HFF-Myc (cell line): ENCODE measurements at places on chromosomes 1 and 21.

DNA sequence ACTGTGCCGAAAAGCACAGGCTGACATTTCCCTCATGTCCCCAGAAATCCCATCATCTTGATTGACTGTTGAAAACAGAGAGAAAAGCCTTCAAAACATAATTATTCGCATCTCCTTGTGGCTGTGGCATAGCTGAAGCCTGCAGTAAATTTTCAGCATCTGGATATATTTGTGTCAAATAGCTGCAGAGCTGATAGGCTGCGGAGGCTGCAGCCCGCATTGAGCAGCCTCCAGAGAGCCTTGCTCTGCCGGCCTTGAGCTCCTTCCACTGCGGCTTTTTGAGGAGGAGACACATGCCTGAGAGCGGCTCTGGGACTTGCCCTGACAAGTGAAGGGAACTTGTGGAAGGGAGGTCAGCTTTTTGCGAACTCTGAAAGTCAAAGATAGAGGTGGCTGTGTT is 144.7 kb downstream of the RYR2 start:
- no peak for DNase-seq

DNA sequence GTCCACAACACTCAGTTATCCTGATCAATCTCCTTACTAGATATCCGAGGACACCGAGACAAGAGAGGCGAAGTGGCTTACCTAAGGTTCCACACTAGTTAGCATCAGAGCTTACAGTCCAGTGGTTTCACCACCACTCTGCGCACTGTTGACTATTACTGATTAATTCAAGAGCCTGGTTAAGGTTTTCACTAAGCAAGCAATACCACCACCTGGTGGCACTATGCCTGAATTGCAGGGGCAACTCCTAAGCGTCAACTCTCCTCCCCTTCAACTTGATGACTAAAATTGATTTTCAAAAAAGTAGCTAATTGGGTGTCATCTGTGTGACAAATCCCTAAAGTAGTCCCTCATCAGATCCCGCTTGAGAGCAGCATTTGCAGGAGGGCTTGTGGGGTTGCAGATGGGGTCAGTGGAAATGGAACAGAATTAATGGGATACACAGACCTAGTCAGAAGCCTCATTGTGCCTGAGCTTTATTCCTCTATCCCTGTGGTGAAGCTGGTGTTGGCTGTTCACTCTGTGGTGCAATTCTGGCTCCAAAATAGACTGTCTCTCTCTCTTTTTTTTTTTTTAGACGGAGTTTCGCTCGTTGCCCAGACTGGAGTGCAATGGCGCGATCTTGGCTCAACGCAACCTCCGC is 9.1 kb downstream of the TTC22 start:
- DNase-seq: peak; percentile 33

DNA sequence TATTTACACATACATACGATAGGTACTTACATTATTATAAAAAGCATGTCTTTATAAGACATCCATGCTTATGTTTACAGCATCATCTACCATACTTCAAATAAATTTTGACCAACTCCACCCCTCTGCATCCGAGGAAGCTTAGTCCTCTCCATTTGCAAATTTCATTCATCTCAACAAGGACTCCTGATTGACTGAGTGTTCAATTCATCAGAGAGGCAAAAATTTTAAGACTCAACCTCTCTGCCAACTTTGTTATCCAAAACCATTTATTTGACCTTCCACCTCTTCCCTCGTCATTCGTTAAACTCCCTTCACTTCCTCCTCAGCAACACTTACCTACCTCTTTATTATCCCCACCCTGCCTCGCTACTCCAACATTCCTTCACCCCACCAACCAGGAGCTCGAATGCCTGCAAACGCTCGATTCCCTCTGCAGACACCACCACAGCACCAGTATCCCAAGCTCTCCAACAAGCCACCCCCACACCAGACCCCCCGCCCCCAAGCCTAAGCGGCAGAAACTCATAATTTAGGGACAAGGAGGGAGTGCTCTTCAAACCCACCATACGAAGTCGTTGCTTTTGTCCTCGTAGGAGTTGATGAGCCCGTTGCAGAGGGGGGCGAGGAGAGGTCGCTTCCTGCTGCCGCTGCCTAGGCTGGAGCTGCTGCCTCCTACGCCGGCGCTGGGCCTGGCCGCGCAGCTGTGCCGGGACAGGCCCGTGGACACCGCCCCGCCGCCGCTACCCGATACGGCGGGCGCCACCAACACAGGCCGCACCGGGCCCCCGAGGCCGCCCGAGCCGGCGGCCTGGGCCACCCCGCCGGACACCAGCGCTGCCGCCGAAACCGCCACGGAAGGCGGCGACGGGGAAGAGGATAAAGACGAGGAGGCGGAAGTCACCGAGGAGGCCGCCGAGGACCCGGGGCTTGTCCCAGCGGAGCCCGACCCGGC is 803 bp downstream of the COP1 start:
- DNase-seq: no peak

- DNase-seq: peak; percentile 97
Measured at GRCh38 chr21:36429947-36430546, 44.9 kb downstream of the CHAF1B start.

DNA sequence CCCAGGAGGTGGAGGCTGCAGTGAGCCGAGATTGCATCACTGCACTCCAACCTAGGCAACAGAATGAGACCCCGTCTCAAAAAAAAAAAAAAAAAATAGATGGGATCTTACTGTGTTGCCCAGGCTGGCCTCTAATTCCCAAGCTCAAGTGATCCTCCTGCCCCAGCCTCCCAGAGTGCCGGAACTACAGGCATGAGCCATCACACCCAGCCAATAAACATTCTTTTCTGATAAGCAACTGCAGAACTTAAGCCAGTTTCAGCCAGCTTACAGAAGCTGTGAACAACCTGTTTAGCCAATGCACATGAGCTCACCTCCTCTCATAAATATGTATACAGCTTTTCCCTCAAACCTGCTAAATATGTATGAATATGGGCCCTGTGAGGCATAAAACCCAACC is 3.1 kb upstream of the MIIP start:
- no peak for DNase-seq

DNA sequence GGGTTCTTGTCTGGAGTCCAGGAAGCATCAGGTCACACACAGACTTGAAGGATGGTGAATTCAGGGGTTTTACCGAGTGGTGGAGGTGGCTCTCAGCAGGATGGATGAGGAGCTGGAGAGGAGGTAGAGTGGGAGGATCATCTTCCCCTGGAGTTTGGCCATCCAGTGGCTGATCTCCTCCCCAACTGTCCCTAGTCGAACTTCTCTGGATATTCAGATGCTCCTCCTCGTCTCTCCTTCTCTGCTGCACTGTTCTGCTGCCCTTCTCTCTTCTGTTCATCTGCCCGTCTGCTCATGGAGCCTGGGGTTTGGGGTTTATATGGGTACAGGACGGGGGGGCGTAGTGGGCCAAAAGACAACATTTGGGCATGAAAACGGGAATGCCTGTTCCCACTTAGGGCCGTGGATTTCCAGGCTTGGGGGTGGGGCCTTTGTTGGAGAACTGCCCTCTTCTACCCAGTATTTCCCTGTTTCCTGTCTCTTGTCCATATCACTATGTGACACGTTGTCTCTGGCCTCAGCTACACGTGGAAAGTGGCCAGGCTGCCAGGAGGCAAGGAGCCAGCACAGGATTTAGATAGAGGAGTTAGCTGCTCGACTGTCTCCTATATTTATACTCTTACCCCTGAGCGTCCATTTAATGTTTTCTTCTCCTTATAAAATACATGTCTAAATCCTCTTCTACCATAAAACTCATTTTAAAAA is 76.7 kb downstream of the SIPA1L2 start:
- peak; percentile 20 for DNase-seq

GRCh38 chr1:234733427-234733826 is 123.4 kb upstream of the IRF2BP2 start:
- no peak for DNase-seq

- DNase-seq: no peak
Measured at GRCh38 chr1:198125995-198126735, 30.6 kb upstream of the NEK7 start.

GRCh38 chr1:183443011-183443410 is 24.8 kb upstream of the NMNAT2 start:
- DNase-seq: no peak

GRCh38 chr1:21499283-21499950 is 9.8 kb upstream of the ALPL start:
- no peak for DNase-seq

GRCh38 chr21:18041012-18041411 is 203.6 kb upstream of the CHODL start:
- no peak for DNase-seq

GRCh38 chr1:217139513-217139912 is 416.3 kb upstream of the ESRRG start:
- no peak for DNase-seq

GRCh38 chr1:172135076-172135672 is 285.3 kb upstream of the C1orf105 start:
- no peak for DNase-seq

DNA sequence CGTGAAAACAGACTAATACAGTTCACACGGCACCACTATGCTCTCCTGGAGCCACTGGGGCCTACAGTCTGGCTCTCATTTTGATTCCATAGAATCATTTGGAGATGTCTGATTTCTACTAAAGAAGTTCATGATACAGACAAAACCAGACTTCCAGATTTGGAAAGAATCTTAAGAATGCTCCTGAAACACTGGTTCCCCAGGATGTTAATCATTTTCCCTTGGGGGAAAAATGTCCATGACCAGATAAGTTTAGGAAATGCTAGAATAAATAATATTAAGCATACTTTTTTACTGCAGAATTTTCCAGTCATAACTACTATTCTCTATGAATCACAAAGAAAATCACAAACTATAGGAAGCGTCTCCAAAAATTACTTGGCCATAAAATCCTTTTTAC is 63.0 kb upstream of the RGS7 start:
- no peak for DNase-seq

GRCh38 chr1:181206979-181207790 is 118.7 kb downstream of the IER5 start:
- no peak for DNase-seq

- no peak for DNase-seq
Measured at GRCh38 chr1:197284966-197285365, 16.9 kb downstream of the CRB1 start.

DNA sequence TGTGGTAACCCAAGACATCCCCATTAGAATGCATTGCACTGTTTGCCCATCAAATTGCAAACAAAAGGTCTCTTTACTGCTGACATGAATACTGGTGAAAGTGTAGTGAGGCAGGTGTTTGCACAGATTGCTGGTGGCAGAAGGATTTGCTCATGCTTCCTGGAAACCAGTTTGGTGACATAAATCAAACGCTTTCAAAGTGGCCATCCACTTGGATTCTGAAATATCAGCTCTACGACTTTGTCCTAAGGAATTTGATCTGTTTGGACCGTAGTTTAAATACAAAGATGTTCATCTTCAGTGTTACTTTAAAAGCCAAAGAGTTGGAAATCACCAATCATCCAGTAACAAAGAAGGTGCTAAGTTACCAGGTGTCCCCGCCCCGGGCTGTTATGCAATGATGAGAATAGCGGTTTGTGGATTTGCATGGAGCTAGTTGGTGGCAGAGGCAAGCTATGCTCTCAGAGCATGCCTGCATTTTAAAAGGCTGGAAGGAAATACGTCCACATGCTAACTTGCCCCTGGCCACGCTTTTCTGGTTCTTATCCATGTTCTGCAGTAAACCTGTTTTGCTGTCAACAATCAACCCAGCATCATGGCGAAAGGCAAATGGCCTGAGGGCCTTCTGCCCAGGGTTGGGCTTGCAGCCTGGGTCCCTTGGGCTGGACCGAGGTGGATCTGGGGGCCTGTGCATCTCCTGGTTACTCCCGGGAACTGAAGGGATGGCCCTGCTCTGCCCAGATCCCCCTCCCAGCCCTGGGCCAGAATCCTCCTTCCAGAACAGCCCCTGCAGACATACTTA is 49.2 kb downstream of the UMODL1 start:
- no peak for DNase-seq

DNA sequence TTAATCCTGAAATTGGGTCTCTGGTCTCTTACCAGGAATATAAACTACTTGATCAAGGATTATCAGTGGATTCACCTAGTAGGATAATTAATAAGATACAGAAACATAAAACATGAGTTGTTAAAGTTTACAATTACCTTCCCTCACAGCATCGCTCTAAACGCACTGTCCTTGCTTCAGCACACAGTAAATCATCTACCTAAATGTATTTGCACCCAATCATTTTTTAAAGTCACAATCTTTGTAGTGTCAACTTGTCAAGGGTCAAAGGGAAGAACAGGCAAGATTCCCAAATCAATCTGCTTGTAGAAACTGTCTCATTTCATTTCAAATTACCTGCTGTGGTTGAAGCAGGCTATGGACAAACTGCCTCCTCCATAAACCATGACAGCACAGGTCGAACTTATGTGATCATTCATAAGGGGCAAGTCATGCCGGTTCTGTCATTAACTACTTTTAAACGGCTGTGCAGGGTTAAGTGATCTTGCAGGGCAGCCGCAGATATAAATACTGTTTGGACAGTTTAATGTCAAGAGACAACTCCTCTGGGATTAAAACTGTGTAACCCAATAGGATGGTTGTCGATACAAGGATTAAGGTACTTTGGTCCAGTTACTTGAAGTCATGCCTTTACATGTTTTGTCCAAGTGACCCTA is 93.6 kb downstream of the ZNF281 start:
- DNase-seq: no peak

DNA sequence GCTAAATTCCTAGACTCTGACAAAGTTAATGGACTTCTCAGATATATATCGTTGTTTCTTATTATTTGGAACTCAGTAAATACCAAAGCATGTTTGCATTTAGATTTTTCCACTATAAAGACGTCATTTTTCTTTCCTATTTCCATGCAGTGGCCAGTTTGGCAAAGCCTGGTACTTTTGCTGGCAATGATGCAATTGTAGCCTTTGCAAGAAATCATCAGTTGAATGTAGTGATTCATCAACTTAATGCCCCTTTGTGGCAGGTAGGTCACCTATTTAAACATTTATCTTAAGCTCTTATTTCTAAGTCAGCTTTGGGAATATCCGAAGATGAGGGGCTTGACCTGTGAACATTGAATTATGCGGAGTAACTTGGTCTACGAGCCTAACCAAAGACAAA is 12.0 kb downstream of the OTUD3 start:
- DNase-seq: no peak

GRCh38 chr1:966704-967300 is 520 bp downstream of the PLEKHN1 start:
- DNase-seq: no peak

GRCh38 chr1:58432851-58433668 is 113.5 kb downstream of the OMA1 start:
- DNase-seq: peak; percentile 86

GRCh38 chr1:111571239-111571638 is 48.4 kb upstream of the RAP1A start:
- no peak for DNase-seq

- no peak for DNase-seq
Measured at GRCh38 chr21:41610042-41610839, 102.3 kb upstream of the TMPRSS2 start.
